ENCODE measurements at places on chromosomes 7 and 10.
A peak's percentile ranks its signal among the peaks of the same experiment; 100 is the strongest.

- DNase-seq = peak; percentile 46
Observed at GRCh38 chr7:87218796-87219544, 562 bp downstream of the TMEM243 start.

DNA sequence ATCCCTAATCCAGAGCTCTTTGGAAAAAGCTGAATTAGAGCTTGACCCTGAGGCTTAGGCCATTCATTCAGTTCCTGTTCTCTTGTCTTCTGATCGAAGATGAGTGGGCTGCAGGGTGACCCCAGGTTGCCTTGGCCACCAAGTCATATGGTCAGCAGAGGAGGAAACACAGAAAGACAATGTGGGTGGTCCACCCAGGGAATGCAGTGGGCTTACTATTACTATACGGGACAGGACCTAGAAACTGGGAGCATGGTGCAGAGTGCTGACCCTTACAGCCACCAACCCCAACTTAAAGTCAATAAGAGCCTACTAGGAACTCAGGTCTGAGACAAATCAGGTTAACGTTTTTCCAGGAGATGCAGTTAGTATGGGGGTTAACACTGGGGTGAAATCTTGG, 200.5 kb downstream of the HERPUD2 start:
- DNase-seq = no peak

DNA sequence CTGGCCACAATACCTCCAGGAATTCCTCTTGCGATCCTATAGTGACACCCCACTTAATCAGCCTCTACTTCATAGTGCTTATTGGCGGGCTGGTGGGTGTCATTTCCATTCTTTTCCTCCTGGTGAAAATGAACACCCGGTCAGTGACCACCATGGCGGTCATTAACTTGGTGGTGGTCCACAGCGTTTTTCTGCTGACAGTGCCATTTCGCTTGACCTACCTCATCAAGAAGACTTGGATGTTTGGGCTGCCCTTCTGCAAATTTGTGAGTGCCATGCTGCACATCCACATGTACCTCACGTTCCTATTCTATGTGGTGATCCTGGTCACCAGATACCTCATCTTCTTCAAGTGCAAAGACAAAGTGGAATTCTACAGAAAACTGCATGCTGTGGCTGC, 56.8 kb downstream of the GPR141 start:
- DNase-seq = no peak

DNA sequence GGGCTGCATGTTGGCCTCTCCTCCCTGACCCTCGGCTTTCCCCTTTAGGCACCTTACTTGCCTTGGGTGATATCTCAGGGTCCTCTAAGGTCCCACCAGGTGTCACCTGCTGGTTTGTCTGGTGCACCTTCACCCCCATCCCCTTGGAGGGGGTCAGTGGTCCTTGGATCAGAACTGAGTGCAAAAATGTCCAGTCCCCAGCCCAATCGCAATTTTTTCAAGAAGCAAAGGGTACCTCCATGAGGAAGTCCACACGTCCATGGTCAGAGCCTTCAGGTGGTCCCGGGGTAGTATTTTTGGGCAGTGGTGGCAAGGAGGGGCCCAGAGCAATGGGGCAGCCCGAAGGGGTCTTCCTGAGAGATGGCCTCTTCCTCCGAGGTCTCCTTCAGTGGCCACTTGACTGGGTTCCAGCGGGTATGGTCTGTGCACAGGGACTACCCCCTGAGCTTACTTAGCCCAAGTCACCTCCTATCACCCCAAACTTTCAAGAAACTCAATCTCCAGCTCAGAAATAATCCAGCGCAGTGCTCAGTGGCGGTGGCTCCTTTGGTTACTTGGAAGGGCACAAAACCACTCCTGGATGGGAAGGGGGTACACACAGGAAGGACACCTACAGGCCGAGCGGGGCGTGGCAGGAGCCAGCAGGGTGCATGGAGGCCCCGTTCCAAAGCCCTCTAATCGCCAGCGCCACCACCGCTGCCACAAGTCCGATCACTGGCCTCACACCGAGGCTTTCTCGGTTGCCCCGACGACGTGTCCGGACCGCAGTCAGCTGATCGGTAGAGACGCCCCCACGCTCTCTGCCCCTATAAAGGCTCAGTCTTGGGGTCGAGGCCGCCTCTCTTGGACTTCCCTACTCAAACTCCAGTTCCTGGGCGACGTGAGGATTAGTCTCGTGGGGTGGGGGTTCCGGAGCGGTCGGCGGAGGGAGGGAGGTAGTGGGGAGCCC, 4.5 kb downstream of the SAP25 start:
- DNase-seq = peak; percentile 42

DNA sequence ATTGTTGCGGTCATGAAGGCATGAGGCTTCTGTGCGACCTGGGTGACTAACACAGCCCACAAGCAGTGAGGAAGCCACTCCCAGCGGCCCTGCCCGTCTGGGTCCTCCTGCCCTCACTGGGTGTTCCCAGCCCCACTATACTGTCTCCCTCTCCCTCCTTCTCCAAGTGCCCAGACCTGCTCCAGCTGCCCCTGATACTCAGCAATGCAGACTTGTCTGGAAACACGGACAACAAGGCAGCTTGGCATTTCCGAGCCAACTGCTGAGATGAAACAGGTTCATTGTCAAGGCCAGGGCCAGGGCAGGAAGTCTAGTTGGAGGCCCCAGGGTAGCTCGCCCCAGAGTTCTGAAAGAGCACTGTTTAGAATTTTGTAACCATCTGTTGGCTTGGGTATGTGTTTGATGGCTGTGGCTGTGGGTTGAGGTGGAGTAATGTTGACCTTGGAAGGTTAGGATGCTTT, 95.7 kb downstream of the RBM20 start:
- DNase-seq = no peak

- no peak for DNase-seq
Observed at GRCh38 chr10:76001019-76001418, 569.6 kb downstream of the LRMDA start.
